ENCODE measurements at places on chromosomes 5 and 9. TPM values are rescaled to one million over a fixed set of nuclear protein-coding genes. Genes with fewer than 3 reads are reported as not detected.

DNA sequence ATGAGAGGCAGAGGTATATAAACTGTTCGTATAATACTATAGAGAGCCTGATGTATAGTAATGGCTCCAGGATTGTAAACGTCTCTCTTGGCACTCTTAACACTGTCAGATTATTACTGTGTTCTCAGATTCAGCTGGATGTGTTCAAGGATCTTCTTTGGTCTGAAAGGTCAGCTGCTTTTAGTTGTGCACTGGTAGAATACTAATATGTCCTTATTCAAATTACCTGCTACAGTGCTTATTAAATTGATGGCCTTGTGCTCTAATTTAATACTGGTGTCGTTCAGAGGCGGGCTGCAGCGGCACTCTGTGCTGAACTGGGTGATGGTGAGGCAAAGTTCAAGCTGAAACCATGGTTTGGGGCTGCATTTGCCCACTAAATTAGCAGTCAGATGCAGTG lies 216.7 kb upstream of the ARRDC3 start:
- DNase-seq: no peak

DNA sequence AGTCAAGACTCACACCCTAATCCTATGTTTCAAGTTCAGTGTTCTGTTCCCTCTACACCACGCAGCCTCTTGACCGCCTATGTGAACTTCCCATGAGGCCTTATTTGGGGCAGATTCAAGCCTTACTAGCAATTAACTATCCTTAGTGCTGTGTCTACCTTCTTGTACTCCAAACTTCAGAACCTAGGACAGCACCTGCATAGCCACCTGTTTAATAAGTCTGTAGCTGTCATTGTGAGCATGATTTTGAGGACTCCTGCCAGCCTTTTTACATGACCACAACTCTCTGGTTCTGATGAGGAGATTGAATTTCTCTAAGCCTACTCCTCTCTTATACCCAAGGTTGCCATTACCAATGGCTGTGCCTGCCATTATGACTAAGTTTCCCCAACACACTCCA lies 50.8 kb upstream of the PCSK1 start:
- no peak for DNase-seq

The ITK gene
- 3.3 TPM for total RNA-seq

- no peak for DNase-seq
Observed at GRCh38 chr9:137140151-137141012, 1.4 kb downstream of the GRIN1 start.

- no peak for DNase-seq
Observed at GRCh38 chr5:24854850-24855249, 210.1 kb upstream of the CDH10 start.

DNA sequence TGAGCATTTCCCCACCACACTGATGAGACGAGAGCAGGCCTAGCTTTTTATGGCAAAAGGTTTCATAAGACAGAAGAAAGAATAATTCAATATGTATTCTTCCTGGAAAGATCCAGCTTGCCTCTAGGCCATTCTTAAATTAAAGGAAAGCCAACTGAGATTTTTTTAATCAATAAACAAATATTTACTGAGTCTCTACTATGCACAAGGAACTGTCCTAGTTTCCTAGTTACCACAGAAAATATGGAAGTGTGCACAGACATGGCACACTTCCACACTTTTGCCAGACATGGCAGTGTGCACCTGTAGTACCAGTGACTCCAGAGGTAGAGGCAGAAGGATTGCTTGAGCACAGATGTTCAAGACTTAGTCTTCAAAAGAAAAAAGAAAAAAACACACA lies 281.0 kb downstream of the CETN3 start:
- DNase-seq: no peak

The SLC22A5 gene
- total RNA-seq: 28.3 TPM

All from thyroid gland (tissue), 4 donors.